Hematopoietic multipotent progenitor cell (in vitro differentiated cells): ENCODE measurements at places on chromosomes 16 and 17. TPM values are rescaled to one million over a fixed set of nuclear protein-coding genes. Genes with fewer than 3 reads are reported as not detected.

The CCDC154 gene
- 0.54 TPM for total RNA-seq

The PRDM7 gene
- total RNA-seq, result not detected

The TAT gene
- not detected for total RNA-seq

The MYO15B gene
- total RNA-seq, result 352 TPM

The SEC14L5 gene
- under 0.01 TPM for total RNA-seq

The GAS7 gene
- total RNA-seq, result 16.2 TPM

The TSPAN10 gene
- 0.27 TPM for total RNA-seq

The PIRT gene
- total RNA-seq, result not detected

The PDIA2 gene
- 0.27 TPM for total RNA-seq

The PNMT gene
- 3.8 TPM for total RNA-seq

The SDR42E2 gene
- 0.27 TPM for total RNA-seq

The TNFRSF13B gene
- 0.27 TPM for total RNA-seq

The C17orf67 gene
- total RNA-seq, result 2.4 TPM

The ABCC3 gene
- 1.6 TPM for total RNA-seq

The CNTD1 gene
- total RNA-seq, result under 0.01 TPM

The AGRP gene
- not detected for total RNA-seq

The HOXB9 gene
- under 0.01 TPM for total RNA-seq
